Airway epithelial cell (primary cell): ENCODE measurements at places on chromosomes 1 and 21. TPM values are rescaled to one million over a fixed set of nuclear protein-coding genes. Genes with fewer than 3 reads are reported as not detected.

TSPEAR gene
- total RNA-seq: not detected in 2 replicates

TMEM81 gene
- 0.78 and 1.9 TPM in 2 replicates for total RNA-seq

AQP10 gene
- total RNA-seq: 0.78 and 1.2 TPM in 2 replicates

MYOC gene
- total RNA-seq: not detected in 2 replicates

SPATA21 gene
- total RNA-seq: not detected in 2 replicates

MFSD2A gene
- total RNA-seq: 23.6 and 30.8 TPM in 2 replicates

UBL4B gene
- total RNA-seq: not detected in 2 replicates

ENTREP3 gene
- 20.9 and 28.0 TPM in 2 replicates for total RNA-seq

ZBTB8A gene
- total RNA-seq: 3.8 and 5.3 TPM in 2 replicates

FUCA1 gene
- total RNA-seq: 20.7 and 27.9 TPM in 2 replicates

GRHL3 gene
- total RNA-seq: 46.5 and 61.6 TPM in 2 replicates

PLPP3 gene
- 0.93 and 1.8 TPM in 2 replicates for total RNA-seq

MECR gene
- 34.6 and 37.7 TPM in 2 replicates for total RNA-seq

DENND2C gene
- total RNA-seq: 13.0 and 17.3 TPM in 2 replicates

EVA1C gene
- 12.3 and 26.4 TPM in 2 replicates for total RNA-seq

OR2G3 gene
- not detected in 2 replicates for total RNA-seq

PTCH2 gene
- total RNA-seq: not detected in 2 replicates

RNU1-2 gene
- total RNA-seq: under 0.01 TPM in 2 replicates

KPRP gene
- total RNA-seq: not detected in 2 replicates

TMEM200B gene
- 0.63 and 1.5 TPM in 2 replicates for total RNA-seq

TMIGD3 gene
- total RNA-seq: not detected in 2 replicates

SPATA45 gene
- not detected in 2 replicates for total RNA-seq

NBPF8 gene
- total RNA-seq: 2.5 and 3.6 TPM in 2 replicates

LMX1A gene
- not detected in 2 replicates for total RNA-seq

ANGPTL7 gene
- not detected in 2 replicates for total RNA-seq

KRTAP21-2 gene
- total RNA-seq: not detected in 2 replicates

ADGRL2 gene
- 40.2 and 53.3 TPM in 2 replicates for total RNA-seq

GUCA2A gene
- not detected in 2 replicates for total RNA-seq
